ENCODE measurements at places on chromosomes 5 and 9.

DNA sequence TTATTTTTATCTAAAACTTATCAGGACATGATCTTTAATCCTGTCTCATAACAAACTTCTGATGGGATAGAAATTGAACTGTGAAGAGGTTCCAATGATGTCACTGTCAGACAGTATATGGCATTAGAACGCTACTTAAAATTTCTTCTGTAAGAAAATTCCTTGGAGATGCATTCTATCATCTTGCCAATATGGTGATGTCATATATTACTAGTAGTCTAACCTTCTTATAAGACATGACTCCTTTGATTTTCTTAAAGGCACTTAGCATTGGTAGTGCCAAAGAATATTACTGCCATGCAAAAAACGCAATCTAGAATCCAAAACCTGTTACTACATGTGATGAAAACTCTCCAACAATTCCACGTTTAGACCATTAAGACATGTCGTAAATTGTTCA, 131.1 kb downstream of the SLC25A46 start:
- no peak for DNase-seq

GRCh38 chr5:147519380-147519779, 9.5 kb upstream of the DPYSL3 start:
- no peak for DNase-seq

DNA sequence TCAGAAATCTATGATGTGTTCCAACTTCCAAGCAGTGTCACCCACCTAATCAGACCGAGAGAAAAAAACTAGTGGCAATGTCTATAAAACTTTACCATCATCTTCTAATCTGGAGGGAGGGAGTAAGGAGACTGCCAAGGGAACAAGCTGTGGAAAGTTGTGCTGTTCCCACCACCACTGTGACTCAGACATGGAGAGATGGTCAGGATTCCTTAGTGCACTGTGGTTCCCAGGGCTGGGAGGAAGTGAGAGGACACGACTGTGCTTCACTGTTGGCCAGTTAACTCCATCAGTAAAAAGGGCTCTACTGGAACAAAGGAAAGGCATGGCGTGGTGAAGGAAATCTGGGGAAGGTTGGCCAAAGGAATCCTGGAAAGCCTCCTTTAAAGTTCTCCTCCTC, 18.8 kb downstream of the TICAM2 start:
- DNase-seq: no peak

GRCh38 chr5:73938280-73938937, 312.4 kb downstream of the ARHGEF28 start:
- DNase-seq: no peak

GRCh38 chr5:101159006-101159405, 255.9 kb upstream of the ST8SIA4 start:
- DNase-seq: no peak

GRCh38 chr9:133842174-133842573, 104.0 kb upstream of the SARDH start:
- no peak for DNase-seq

DNA sequence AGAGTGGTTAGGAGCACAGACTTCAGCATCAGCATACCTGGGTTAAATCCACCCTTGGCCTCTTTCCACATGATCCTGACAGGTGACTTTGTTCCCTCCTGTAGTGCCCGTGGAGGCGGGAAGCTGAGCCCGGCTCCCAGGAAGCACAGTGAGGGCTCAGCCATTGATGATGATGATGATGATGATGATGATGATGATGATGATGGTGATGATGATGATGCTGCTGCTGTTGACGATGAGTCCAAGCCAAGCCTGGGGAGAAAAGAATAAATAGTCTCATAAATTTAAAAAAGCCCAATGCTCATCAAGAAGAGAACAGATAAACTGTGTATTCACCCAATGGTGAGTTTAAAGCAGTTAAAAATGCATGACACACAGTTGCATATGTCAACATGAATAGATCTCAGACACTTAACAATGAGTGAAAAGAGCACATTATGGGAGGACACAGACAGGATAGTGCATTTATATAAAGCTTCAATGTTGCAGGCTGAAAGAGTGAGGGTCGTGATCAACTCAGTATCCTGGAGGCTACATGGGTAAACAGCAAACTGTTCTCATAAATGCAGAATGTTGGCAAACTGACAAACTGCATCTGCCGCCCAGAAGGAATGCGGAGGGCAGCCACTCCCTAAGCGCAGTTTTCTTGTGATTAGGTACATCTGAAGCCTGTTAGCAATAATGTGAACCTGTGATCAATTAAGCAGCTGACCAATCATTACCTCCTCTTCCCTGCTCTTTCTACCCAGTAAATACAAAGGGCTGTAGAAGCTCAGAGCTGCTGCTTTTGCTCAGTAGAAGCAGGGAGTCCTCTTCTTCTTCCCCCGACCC, 11.7 kb upstream of the CFAP157 start:
- no peak for DNase-seq

DNA sequence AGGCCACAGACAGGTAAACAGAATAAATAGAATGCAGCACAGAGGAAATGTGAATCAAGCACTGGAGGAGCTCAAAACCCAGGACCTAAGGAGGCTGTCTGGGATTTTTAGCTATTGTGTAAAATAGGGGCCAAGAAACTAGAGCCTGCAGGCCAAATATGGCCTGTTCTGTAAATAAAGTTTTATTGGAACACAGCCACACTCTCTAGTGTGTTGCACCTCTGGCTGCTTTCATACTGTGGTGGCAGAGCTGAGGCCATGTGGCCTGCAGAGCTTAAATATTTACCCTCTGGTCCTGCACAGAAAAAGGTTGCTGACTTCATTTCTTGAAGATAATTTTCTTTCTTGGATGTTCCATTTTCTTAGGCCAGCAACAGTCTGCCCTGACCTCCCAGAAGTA, 136.4 kb downstream of the WDR41 start:
- no peak for DNase-seq

DNA sequence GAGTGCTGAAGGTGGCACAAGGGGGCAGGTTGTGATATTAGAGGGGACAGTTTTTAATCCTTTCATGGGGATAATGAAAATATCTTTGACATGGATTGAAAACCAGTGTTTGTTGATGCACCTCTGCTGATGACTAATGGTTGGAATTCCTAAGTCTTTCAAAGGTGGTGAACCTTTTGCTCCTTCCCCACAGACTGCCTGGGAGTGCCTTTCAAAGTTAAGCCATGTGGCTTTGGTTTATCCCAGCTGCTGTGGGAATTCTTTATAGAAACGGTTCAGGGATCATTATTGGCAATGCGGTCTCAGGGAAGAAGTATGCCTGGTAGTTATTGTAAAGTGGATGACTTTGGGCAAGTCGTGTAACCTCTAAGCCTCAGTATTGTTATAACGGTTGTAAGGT, 45.7 kb downstream of the PIP5K1B start:
- no peak for DNase-seq

GRCh38 chr5:156361436-156362109, 34.6 kb downstream of the SGCD start:
- DNase-seq: no peak

DNA sequence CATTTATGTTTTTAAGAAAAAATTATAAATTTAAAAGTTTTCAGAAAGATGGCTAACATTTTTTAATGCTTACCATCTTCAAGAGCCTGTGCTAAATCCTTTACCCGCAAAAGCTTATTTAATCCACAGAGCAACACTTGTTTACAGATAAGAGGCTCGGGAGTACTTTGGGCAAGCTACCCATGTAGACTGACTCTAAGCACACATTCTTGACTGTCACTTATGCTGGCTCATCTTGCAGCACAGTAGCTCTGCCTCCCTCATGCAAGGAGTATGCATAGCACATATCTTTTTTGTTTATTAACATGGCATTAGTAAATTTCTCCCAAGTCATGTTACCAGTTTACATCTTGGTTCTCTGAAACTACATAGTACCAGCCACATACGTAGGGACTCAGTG, 14.7 kb downstream of the SH3RF2 start:
- no peak for DNase-seq

DNA sequence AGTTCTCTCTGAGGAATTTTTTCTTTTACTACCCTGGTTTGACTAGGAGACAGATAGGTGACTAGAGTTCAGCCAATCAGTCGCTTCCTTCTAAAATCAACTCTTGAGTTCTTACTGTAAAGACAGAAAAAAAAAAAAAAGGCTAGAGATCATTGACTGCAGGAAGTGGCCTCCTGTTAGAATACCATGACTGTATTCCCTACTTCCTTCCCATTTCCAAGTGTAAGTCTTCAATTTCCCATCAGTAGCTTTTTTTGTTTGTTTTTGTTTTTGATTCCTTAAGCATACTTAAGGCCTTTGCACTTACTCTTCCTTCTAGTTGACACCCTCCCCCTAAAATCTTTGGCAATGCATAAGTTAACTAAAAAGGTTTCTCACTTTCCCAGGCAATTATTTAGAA, 154.3 kb downstream of the HMHB1 start:
- no peak for DNase-seq

All from activated naive CD4-positive, alpha-beta T cell treated with anti-CD3 and anti-CD28 coated beads, Interleukin-2, amount 50 U/mL, for 16 hours (primary cell).